ENCODE measurements at places on chromosomes 16 and 17. TPM values are rescaled to one million over a fixed set of nuclear protein-coding genes. Genes with fewer than 3 reads are reported as not detected.

CIAPIN1 gene
- 34.2 TPM for polyA plus RNA-seq

PTX4 gene
- polyA plus RNA-seq: not detected

RNF157 gene
- 1.4 TPM for polyA plus RNA-seq

ZNF750 gene
- 2.2 TPM for polyA plus RNA-seq

KPNA2 gene
- 16.1 TPM for polyA plus RNA-seq

SBK1 gene
- polyA plus RNA-seq: 0.90 TPM

CRYBA1 gene
- polyA plus RNA-seq: not detected

PDILT gene
- polyA plus RNA-seq: not detected

SKAP1 gene
- 1.8 TPM for polyA plus RNA-seq

PRAC1 gene
- not detected for polyA plus RNA-seq

TNP2 gene
- polyA plus RNA-seq: not detected

CIAO2B gene
- 257 TPM for polyA plus RNA-seq

TPSG1 gene
- polyA plus RNA-seq: 0.03 TPM

HSD11B2 gene
- polyA plus RNA-seq: 2.6 TPM

COL1A1 gene
- 122 TPM for polyA plus RNA-seq

PNPO gene
- polyA plus RNA-seq: 11.5 TPM

DLX4 gene
- polyA plus RNA-seq: 0.93 TPM

EVPLL gene
- 4.3 TPM for polyA plus RNA-seq

KRT20 gene
- polyA plus RNA-seq: 0.24 TPM

NKD1 gene
- polyA plus RNA-seq: 3.3 TPM

AOC3 gene
- 50.0 TPM for polyA plus RNA-seq

TBC1D3K gene
- polyA plus RNA-seq: not detected

APOH gene
- polyA plus RNA-seq: 0.39 TPM

TBC1D3B gene
- 3.8 TPM for polyA plus RNA-seq

CMTM4 gene
- 26.1 TPM for polyA plus RNA-seq

TBC1D3E gene
- polyA plus RNA-seq: not detected

TEKT1 gene
- polyA plus RNA-seq: 11.3 TPM

KRT222 gene
- 0.26 TPM for polyA plus RNA-seq

SLC12A3 gene
- polyA plus RNA-seq: 0.07 TPM

SPIRE2 gene
- polyA plus RNA-seq: 3.3 TPM

ITGAL gene
- 15.2 TPM for polyA plus RNA-seq

ARL6IP1 gene
- 66.9 TPM for polyA plus RNA-seq

MMP28 gene
- 72.6 TPM for polyA plus RNA-seq

NMT1 gene
- 41.0 TPM for polyA plus RNA-seq

ERCC4 gene
- polyA plus RNA-seq: 2.1 TPM

CLEC3A gene
- not detected for polyA plus RNA-seq

SRCIN1 gene
- 1.5 TPM for polyA plus RNA-seq

SEZ6L2 gene
- 4.6 TPM for polyA plus RNA-seq

DNASE1L2 gene
- 0.69 TPM for polyA plus RNA-seq

KCNJ16 gene
- polyA plus RNA-seq: 0.37 TPM

OR2C1 gene
- 0.05 TPM for polyA plus RNA-seq

OR4D1 gene
- polyA plus RNA-seq: not detected

FLYWCH1 gene
- polyA plus RNA-seq: 27.7 TPM

TBC1D16 gene
- 19.8 TPM for polyA plus RNA-seq

RASL10B gene
- polyA plus RNA-seq: 1.00 TPM

WNT9B gene
- polyA plus RNA-seq: 0.18 TPM

Data from lung (tissue), 17 donors.